ENCODE measurements at places on chromosomes 3 and 15.

GRCh38 chr15:89155656-89156055 is 65.7 kb downstream of the RLBP1 start:
- DNase-seq, result no peak

DNA sequence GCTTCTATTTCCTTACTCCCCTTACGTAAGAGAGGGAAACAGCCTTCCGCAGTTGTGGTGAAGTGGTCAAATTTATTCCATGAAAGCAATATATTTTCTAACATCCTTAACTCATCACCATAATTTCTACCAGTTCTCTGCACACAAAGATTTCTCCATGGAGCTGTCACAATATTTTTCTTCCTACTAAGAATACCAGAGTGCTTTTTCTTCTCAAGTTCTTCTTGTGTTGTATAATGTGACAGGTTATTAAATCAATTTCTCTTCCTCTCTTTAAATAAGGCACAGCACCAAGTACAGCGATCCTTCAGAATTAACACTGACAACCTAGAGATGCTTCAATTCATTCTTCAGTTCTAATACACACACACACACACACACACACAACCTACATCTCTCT is 153.0 kb downstream of the CPNE4 start:
- DNase-seq, result no peak

DNA sequence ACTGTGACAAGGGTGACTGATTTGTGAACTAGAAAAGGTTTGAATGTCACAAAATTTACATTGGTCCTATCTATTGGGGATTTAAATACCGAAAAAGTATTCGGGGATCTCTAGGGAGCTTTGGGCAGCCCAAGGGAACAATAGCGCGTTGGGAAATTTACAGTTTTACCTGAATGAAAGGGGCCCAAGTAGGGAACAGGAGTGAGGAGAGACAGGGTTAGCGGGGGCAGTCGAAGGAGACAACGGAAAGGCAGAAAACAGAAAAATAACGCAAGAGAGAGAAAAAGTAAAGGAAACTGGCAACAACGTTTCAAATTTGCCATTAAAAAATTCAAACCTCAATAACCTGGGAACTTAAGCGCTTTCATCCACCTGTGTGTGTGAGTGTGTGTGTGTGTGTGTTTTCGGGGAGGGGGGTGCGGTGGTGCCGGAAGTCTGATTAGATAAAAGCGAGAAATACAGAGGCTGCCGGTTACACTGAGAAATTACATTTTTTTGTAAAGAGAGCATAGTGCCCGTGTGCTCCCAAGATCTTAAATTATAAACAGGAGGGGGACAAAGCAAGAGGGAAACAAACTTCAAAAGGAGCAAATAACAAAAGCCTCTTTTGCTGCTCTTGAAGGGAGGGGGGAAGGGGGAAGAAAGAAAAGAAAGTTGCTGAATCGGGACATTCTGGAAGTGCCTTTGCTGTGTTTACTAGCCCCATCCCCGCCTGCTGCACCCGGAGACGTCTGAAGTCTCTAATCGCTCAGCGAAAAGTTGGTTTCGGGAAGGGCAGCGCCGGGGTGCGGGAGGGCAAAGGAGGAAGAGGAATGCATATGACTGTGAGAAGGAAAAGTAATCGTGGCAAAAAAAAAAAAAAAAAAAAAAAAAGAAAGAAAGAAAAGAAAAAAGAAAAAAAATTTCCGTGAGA is 721 bp upstream of the ZIC1 start:
- no peak for DNase-seq

DNA sequence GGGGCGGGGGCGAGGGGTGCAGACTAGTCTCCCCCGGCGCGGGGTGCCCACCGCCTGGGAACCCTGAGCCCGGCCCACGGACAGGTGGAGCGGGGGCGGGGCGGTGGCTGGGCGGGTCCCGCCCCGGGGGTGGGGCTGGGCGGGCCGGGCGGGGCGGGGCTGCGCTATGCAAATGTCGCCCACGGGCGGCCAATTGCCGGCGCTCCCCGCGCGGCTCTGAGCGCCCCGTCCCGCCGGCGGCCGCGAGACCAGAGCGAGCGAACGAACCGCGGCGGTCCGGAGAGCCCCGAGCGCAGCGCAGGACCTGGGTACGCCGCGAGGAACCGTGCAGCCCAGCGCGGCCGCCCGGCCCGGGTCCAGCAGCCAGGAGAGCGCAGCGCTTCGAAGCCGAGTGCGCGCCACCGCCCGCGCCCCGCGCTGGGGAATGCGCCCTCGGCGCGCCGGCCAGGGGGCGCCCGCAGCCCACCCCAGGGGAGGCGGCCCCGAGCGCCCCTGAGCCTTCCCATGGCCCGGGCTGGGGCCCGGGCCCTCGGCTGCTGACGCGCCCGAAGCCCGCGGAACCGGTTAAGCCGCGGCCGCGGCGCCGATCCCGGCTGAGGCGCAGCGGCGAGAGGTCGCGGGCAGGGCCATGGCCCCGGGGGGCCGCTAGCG is at the start of gene SEMA3F:
TSS of gene SEMA3F (plus strand) at position 485 of the 651 bp plus-strand sequence. CDS start 4,299 bp downstream, outside the sequence.
- peak; percentile 12 for DNase-seq

- no peak for DNase-seq
These were observed 92.4 kb downstream of the OXNAD1 start for GRCh38 chr3:16357186-16358121.

GRCh38 chr3:25273582-25274171 is 154.4 kb upstream of the RARB start:
- DNase-seq, result no peak

GRCh38 chr3:68070186-68070585 is 415.8 kb upstream of the SUCLG2 start:
- DNase-seq, result no peak

DNA sequence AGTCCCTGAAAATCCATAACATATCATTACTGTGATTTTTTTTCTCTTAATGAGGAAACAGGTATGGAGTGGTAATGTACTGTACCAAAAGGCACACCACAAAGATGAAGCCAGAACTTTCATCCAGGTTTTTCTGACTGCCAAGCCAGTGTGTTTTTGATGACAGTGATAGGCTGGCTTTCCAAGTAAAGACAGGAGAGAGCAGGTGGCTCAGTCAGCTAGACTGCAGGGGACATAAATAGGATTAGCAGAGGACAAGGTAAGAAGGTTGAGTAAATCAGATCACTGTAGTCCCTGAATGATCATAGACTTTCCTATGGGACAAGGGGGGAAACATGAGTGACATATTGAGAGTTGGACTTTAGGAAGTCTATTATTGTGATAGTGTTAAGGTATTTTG is 127.9 kb downstream of the GADL1 start:
- no peak for DNase-seq
